ENCODE measurements at places on chromosomes 7 and 10.

DNA sequence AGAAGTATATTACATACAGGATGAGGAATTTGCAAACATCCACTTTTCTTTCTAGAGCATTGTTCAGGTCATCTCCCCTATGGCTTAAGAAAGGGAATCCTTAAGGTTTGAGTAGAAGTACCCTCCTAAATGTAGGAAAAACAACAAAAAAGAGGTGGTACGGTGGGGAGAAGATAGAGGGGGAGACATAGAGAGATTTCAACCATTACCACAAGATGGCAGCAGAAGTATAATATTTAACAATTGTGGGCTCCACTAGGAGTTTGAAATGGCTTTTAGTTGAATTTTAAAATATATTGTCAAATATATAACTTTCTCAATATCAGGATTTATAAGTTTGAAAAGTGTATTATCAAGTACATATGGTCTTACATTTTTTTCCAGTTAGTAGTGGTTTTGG is 72.7 kb upstream of the PRKG1 start:
- no peak for DNase-seq

DNA sequence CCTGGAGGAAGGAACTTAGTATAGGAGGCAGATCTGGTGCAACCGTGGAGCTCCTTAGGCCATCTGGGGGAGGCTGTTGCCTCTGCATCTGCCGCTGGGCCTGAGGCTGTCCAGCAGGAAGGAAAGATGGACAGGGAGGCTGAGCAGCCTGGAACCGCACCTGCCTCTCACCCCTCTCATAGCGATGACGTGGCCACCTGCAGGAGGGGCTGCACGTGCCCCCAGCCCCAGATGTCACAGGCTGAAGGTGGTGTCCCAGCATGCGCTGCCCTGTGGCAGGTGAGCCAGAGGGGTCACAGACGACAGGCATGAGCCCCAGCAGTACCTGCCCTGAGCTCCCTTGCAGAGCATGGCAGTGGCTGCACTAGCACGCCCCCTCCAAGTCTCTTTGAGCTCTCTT is 283.9 kb downstream of the ACTR3B start:
- no peak for DNase-seq

DNA sequence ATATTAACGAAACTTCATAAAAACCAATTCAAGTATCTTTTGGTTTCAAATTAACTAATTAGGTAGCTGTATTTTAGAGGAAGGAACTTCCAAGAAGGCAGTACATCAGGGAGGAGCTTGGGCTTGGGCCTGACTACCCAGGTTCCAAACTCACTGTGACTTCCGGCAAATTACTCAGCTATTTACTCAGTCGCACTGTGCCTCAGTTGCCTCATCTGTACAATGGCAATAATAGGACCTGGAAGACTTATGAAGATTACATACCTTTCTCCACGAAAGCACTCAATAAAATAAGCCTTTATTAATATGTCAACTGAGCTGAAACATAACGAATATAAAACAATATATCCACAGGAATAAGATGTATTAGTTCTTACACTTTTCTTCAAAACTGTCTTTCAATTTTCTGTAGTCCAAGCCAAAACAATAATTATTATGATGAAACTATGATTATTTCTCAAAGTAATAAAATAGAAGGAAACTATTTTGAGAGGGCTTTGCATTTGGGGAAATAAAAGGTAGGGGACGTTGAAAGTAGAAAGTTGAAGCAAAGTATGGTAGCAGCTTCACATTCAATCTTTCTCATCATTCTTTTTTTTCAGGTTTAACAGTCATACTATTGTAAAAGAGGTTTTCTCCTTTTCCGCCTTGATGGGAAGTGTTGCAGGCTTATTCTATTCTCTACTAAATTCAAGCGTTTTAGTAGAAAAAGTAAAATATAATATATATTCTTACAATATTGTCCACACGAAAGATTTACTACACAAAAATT is 10.5 kb upstream of the EBLN1 start:
- DNase-seq, result no peak

DNA sequence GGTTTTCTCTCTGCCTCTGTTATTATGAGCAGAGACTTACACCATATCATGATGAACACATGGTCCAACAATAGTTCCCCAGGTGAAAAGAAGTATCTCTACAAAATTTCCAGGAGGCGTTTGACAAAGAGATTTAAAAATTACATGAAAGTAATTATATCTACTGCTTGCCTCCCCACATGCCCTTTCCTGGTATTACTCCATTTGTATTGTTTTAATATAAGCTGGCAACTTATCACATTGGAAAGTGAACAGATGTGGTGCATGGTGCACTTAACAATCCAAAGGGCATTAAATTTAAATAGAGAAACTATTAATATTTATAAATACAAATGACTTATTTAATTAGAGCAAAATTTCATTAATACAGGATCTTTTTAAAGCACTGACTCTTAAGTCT is 638.2 kb downstream of the ANKRD7 start:
- no peak for DNase-seq

GRCh38 chr7:101598986-101599771 is 29.9 kb downstream of the MYL10 start:
- DNase-seq, result no peak

DNA sequence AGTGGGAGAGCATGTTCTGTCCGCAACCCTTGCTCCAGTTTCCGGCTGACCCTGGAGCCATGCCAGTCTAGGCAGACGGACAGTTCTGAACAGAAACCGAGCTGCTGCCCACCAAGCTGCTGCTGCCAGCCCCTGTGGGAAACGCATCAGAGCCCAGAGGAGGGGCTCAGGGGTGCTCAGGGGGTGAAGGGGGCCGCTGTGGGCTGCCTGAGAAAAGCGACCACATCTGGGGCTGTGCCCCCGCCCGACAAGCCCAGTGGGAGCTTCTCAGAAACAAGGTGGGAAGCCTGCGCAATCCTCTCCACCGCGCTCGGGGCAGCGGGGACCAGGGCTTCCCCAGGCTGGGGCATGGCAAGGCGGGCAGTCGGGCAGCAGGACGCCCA is 38.8 kb upstream of the CFAP46 start:
- no peak for DNase-seq

DNA sequence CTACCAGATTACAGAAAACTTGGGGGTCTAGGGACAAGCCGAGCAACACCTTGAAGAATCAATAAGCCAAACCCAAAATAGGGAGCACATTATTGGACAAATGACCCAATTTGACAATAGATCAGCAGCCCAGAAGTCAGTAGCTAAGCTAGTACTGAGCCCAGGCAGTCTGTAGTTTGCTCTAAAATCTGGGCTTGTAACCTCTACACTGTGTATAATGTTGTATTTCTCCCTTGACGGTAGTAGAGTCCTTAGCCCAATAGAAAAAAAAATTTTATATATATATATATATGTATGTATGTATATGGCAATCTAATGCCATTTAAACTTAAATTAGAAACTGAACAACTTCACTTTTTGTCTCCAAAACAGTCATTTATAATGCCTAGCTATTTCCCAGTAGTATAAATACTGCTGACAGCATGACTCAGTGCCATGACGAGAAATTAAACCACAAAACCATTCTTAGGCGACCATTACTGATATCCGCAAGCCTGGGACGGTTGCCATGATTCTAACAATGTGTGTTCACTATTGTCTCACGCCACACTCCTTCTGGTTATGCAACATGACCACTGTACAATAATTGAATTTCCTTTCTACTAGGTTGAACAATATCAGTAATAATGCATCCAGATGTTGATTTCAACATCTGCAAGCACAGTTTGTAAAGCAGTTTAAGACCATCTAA is 110.5 kb downstream of the IPMK start:
- no peak for DNase-seq

DNA sequence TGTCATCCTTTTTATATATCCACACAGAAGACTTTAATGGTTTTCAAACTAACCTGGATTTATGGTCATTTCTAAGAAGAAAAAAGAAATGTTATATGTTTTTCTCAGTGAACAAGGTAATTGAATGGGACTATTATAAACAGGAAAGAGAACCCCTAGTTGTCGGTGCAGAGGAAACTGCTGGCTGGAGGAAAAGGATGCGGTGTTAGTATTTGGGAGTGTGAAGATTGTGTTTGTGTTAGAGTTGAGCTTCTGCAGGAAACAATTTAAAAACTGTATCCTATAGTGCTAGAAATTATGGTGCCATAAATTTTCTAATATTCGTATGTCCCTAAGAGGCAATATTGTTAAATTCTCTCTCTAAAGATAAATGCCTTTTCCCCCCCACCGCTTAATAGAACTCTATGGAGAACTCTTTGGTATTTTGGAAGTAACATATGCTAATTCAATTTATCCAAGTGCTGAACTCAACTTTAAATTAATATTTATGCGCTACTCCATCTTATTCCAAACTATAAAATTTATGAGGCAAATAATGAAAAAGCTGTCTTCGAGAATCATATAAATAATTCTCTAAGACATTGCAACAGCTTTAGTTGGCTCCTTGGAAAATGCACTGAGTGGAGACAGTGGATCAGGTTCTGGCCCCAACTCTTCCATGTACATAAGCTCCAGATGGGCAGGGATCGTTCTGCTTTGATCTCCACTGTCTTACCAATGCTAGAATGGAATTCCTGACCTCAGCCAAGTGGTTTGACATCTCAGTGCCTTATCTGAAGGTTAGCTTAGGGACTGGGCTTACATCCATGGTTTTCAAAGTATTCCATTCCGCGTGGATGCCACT is 5.6 kb downstream of the BZW2 start:
- no peak for DNase-seq

GRCh38 chr10:9602998-9603397 is 1414.7 kb upstream of the CELF2 start:
- no peak for DNase-seq

DNA sequence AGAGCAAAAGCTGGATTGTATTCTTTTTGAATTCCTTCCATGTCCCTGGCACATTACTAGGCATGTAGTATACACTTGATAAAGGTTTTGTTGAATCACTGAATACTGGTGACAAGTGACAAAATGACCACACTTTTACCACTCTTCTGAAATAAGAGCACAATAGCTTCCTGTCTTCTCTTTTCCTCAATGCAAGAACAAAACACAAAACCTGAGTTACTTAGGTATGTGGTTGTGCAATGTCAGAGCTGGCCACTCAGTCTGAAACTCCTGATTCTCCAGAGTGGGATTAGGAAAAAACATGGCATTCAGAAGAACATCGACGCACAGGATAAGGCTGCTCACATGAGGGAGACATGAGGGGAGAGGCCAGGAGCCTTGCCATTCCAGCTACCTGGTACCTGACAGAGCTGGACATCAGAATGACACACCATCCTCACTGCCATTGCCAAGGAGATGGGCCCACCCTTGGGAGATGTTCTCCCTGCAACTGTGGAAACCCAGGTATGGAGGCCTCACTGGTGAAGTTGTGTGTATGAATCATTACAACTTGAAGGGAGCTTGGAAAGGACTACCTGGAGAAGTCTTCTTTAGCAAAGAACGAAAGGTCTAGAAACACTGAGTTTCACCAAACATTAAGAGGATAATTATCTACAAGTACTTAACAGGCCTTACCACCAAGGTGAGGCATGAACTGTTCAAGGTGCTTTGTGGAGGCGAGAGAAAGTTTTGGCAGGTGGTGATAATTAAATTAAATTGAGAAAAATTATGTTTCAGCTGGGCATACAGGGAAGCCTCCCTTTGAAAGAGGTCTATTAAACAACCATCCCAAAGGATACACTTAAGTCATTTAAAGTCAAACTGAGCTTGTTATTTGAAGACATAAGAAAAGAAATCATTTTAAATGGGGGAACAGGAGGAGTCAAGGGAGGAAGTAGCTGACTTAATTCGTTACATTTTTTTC is 246.5 kb upstream of the AOAH start:
- no peak for DNase-seq

DNA sequence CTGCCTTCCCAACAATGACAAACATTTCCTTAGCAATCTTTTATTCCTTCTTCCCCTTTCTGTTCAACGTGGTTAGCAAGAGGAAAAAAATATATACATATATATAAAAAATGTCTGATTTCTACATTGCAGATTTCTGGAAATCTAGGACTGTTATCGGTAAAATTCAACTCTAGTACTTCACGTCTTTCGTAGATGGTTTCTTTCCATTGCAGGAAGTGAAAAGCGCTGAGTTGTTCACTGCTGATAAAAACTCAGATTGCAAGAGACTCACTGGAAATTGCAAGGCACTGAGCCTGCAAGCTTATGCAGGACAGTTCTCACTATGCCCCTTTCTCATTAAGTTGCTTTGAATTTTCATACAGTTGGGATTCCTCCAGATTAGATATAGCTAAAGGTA is 23.9 kb downstream of the KIN start:
- DNase-seq, result no peak

Data from cerebellar nuclear complex (tissue), 1 donor.